ENCODE measurements at places on chromosomes 1 and 21. TPM values are rescaled to one million over a fixed set of nuclear protein-coding genes. Genes with fewer than 3 reads are reported as not detected.

- DNase-seq: no peak
Measured at GRCh38 chr1:82849460-82849859, 1048.7 kb downstream of the ADGRL2 start.

GRCh38 chr1:27564710-27565649 is 39.0 kb downstream of the AHDC1 start:
- DNase-seq: no peak

DNA sequence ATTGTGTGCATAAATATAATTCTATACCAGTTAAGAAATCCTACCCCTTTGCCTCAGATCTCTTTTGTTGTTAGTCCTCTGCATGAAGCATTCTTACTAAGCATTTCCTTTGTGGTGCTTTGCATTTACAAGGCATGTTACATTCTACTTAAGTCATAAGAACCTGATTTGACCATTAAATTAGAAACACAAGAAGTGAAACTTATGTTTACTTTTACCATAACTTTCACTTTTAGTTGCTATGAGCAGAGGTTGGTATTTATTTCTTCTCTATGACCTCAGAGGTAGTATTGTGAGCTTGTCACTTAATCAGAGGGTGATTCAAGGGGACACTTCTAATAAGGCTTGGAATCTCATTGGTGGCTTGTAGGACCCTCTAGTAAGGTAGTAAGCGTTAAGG is 9.0 kb downstream of the FAM20B start:
- no peak for DNase-seq

DNA sequence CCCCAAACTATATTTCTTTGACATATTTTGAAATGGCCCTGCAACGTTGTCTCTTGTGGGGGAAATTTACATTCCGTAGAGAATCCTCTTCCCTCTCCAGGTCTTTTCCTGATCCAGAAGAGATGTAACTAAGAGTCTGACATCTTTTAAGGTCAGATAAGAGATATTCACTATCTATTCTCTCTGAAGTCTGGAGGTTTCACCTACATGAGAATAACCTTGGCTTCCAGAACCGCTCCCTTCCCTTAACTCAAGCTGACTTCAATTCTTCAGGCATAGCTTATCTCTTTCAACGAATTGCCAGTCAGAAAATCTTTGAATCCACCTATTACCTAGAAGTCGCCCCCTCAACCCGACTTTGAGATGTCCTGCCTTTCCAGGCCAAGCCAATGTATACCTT is 9.9 kb downstream of the FCRLB start:
- no peak for DNase-seq

- no peak for DNase-seq
Measured at GRCh38 chr1:42618866-42619265, 39.4 kb upstream of the PPIH start.

DNA sequence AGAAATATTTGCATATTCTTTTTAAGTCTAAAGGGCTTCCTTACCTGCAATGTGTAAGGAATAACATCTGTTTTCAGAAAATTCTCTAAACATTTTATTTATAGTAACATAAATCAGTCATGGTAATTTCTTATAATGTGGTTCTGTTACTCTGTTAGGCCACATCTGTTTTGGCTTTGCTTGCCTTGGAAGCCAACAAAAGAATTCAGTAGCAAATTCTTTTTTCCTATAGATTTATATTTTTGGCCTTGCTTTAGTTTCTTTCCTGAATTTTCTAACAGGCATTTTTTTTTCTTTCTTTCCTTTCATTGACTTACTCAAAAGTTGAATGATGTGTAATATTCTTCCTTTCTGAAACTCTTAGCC is 72.2 kb downstream of the OSBPL9 start:
- no peak for DNase-seq

DNA sequence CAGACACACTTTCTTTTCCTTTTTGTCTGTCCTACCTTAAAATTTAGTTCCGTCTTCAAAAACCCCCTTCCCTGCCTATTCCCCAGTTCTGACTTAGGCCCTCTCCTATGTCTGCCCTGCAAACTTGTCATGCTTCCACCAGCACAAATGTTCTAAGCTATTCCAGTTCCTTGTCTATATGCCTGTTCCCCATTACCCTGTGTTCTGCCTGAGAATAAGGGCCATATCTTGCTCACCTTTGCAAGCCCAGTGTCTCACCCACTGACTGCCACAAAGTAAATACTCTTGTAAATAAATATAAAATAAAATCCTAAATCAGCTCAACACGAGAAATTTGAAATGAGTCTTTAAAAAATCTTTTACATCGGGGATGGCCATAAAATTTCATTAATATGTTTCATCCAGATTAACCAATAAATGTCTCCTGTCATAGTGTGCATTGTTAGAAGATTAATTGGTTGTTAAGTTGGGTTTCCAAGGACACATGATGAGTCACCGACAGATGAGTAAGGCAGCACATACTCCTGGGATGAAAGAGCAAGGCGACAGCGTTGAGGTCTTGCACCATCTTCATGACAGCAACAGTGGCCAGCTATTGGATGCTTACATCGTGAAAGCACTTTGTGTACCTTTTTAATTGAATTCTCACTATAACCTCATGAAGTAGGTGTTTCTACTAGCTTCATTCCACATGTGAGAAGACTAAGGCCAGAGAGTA is 92.6 kb upstream of the NGF start:
- DNase-seq: no peak

- no peak for DNase-seq
Measured at GRCh38 chr1:197921235-197922069, 4.3 kb downstream of the LHX9 start.

GRCh38 chr1:245370905-245371581 is 216.3 kb downstream of the KIF26B start:
- no peak for DNase-seq

DNA sequence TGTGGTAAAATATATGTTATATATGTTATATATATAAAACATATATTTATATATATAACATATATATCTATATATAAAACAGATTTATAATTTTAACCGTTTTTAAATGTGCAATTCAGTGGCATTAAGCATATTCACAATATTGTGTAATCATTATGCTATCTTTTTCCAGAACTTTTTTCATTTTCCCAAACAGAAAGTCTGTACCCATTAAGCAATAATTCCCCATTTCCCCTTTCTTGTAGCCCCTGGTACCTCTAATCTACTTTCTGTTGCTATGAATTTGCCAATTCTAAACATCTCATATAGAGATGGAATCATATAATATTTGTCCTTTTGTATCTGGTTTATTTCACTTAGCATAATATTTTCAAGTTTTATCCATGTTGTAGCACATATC is 10.7 kb upstream of the ARHGEF11 start:
- DNase-seq: no peak

DNA sequence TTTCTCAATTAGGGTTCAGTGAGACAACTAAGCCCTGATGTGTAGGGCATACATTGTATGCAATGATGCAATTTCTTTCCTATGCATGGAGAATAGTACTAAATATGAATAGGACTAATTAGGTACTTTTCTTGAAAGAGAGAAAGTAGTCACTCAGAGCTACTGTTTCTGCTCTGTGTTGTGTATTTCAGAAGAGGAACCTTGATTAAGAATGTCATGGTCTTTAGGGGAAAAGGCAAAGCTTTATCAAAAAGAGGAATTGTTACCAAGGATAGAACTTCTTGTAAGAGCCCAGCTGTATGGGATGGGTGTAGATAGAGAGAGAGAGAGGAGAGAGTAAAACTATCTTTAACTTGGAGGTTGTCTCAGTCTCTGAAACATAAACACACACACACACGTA is 49.1 kb downstream of the HLX start:
- DNase-seq: no peak

- peak; percentile 65 for DNase-seq
Measured at GRCh38 chr1:27403065-27403726, 10.8 kb downstream of the GPR3 start.

GRCh38 chr1:115306146-115306545 is 31.9 kb downstream of the NGF start:
- no peak for DNase-seq

GRCh38 chr1:220809704-220810103 is 23.0 kb downstream of the MTARC1 start:
- DNase-seq: no peak

DNA sequence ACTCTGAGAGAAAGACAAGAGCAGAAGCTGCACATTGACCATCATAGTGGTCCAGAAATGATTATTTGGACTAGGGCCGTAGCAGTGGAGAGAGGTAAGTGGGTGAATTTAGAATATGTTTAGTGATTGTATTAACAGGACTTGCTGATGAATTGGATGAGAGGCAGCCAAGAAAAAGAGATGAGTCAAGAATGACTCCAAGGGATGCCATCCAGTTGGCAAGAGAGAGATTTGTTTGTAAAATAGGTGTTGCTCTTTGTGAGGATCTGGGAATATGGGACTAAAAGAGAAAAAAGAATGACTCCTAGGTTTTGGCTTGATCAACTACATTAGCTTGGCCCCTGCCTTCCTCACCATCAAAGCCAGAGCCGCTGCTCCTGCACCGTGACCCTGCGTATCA is 54.2 kb upstream of the ARTN start:
- DNase-seq: no peak

- DNase-seq: no peak
Measured at GRCh38 chr1:26858891-26859640, 3.9 kb upstream of the SFN start.

DNA sequence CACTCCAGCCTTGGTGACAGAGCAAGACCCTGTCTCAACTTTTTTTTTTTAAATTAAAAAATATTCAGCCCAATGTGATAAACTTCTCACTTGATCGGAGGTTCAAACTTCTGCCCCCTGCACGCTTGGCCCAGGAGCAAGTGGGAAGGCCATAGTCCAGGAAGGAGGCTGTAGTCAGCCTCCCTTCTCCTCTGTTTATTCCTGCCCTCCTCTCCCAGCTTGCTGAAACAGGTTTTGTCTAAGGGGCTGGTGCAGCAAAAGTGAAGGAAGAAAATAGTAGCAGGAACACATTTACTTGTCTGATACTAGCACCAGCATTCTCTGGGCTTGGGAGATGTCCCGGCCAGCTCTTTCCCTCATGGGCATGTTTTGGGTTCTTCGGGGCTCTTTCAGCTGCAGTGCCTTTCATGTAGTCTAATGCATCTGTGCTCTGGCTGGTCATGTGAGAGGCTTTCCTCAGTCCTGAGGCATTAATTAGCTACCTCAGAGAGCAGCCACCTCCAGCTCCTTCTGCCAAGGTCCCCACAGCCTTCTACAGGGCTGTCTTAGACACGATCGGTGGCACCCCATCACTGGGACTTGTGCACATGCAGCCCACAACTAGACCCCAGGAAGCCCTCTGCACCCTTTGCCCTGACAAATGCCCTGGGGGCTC is 12.9 kb downstream of the SLC44A3 start:
- DNase-seq: no peak

TRAPPC10 gene
- 93.7 TPM for total RNA-seq

IL19 gene
- total RNA-seq: not detected

DNAJC6 gene
- not detected for total RNA-seq

LYSMD1 gene
- 9.9 TPM for total RNA-seq

CENPF gene
- 7.2 TPM for total RNA-seq

SAMD11 gene
- total RNA-seq: 2.4 TPM

SV2A gene
- 2.8 TPM for total RNA-seq

SHISAL2A gene
- 0.88 TPM for total RNA-seq

OLFML3 gene
- 12.0 TPM for total RNA-seq

CRYBG2 gene
- total RNA-seq: 51.9 TPM

RGS13 gene
- total RNA-seq: 11.9 TPM

TRIM67 gene
- total RNA-seq: not detected

AIRE gene
- total RNA-seq: not detected

CD5L gene
- not detected for total RNA-seq

PLA2G2C gene
- total RNA-seq: not detected
